Stimulated activated CD8-positive, alpha-beta memory T cell treated with anti-CD3 and anti-CD28 coated beads, Interleukin-7, amount 100 ng/mL, for 1 hour (primary cell): ENCODE measurements at places on chromosomes 7 and 10.

DNA sequence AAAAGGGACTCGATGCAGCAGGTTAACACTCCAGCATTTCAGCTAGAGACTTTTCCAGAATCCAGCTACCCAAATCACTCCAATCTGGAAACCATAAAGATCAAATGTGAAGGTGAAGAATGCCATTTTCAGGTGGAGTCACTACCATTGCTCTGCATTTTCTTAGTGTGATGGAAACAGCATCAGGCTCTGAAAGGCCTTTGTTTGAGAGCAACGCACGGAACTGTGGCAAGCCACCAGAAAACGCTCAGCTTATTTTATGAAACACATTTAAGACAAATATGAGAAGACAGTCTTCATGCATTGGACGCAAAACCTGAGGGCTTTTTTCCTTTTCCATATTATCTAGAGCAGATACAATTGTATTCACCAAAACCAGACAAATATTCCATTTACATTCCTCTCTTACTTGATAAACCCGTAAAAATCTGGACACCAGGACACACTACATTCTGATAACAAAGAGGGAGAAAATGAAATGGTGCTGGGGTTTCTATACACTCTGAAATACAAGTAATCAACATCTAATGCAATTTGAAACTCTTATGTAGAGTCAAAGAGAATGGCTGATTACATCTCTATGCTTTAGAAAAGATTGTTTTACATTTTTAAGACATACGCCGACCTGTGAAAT is 99.1 kb downstream of the NRP1 start:
- no peak for DNase-seq

- no peak for DNase-seq
These were observed 215.9 kb upstream of the C7orf33 start for GRCh38 chr7:148374396-148375259.

DNA sequence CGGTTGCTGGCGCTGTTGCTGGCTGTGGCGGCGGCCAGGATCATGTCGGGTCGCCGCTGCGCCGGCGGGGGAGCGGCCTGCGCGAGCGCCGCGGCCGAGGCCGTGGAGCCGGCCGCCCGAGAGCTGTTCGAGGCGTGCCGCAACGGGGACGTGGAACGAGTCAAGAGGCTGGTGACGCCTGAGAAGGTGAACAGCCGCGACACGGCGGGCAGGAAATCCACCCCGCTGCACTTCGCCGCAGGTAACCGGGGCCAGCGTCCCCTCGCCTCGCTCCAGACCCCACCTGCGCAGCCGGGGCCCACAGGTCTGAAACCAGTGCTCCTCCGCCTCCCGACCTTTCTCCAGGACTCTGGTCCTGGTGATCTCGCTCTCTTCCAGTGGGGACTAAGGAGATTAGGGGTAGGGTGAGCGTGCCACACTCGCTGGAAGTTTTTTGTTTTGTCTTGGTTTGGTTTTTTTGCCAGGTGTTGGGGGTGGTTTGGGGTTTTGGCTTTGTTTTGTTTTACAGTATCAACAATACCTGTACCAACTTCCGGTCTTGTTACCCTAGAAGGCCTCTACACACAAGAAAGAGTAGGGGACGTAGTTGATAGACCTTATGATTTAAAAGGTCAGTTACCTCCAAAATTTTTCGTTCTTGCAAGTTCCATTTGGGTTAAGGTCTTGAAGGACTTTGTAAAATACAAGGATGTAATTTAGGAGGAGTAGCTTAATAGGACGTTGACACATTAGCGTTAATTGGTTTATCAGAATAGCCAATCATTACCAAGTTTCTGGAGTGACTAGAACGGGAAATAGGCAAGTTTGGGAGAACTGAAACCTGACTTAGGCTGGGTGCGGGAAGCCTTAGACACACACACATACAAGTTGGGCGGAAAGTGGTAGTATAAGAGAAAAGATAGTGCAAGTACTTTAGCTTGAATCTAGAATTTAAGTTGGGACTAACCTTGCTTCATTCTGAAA is 704 bp downstream of the TNKS2 start:
- no peak for DNase-seq

GRCh38 chr10:82277591-82277990 is 402.6 kb downstream of the NRG3 start:
- DNase-seq, result no peak

- DNase-seq, result no peak
These were observed 36.9 kb upstream of the AGR2 start for GRCh38 chr7:16841681-16842080.

GRCh38 chr7:127396184-127396583 is 3.7 kb upstream of the ZNF800 start:
- no peak for DNase-seq

DNA sequence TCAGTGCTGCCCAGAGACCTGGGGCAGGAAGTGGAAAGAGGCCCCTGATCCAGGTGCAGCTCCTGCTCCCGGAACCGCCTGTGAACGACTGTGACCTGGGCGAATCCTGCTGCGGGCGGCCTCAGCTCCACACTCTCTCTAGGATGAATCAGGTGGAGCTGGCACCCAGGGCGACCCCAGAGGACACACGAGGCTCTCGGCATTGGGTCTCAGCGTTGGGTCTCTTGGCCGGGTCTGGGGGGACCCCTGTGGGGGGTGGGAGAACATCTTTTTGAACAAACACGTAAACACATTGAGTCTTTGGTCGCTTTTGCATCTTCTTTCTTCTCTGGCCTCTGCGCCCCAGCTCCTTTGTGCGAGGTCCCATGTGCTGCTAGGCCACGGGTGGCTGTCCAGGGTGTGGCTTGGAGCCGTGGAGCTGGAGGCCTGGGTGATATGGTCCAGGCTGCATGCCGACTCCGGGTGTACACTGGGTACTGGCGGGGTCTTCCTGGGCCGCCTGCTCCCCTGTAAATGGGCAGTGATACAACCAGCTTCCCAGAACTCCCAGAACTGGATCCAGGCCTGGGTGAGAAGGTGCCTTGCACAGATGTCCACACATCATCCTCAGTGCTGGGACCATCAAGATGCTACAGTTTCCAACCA is 435.8 kb downstream of the DNAJB6 start:
- DNase-seq, result no peak

- DNase-seq, result no peak
These were observed 80.1 kb downstream of the ELMO1 start for GRCh38 chr7:37368540-37368939.

DNA sequence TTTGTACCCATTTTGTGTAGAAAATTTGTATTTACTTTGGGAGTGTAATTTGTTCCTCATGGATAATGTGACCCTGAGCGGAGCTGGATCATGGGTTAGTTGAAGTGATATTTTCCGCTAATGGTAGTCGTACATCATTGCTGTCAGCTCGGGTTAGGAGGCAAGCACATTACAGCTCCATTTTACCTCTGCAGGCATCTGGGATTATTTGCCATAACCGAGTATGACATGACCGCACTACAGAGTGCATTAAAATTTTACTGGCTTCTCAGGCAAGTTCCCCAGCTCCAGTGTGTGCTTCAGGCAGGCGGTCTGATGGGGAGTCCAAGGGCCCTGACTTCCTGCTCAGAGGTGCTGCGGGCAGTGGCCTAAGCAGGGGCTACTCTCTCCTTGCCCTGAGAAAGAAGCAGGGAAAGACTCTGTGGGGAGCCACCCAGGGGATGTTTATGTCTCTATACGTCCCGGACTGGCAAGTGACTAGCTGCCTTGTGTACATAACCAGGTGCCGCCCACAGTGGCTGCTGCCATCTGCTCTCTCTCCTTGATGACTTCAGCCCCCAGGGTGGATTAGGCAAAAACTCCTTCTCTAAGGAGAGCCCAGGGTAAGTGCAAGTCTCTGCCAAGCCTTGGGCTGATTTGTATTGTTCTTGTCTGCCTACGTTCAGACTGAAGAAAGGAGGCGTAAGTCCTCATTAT is 685.3 kb upstream of the GALNT17 start:
- DNase-seq, result no peak

DNA sequence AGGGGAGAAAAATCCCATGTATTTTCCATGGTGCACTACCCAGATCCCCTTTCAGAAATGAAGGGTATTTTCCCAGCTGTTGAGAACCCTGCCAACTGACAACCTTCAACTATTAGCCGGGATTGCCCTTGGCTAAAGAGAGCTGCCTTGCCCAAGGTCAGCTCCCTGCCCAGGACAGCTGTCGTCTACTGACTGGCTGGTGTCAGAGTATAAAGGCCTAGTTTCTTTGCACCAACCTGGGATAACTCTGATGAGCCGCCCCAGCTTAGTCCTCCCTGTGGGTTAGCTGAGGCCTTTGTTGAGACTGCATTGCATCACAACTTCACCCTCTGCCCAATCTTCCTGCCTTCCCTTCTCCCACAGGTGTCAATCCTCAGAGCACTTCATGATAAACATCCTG is 147.2 kb upstream of the RHEB start:
- DNase-seq, result no peak

- no peak for DNase-seq
These were observed 11.5 kb upstream of the STN1 start for GRCh38 chr10:103929381-103929921.

DNA sequence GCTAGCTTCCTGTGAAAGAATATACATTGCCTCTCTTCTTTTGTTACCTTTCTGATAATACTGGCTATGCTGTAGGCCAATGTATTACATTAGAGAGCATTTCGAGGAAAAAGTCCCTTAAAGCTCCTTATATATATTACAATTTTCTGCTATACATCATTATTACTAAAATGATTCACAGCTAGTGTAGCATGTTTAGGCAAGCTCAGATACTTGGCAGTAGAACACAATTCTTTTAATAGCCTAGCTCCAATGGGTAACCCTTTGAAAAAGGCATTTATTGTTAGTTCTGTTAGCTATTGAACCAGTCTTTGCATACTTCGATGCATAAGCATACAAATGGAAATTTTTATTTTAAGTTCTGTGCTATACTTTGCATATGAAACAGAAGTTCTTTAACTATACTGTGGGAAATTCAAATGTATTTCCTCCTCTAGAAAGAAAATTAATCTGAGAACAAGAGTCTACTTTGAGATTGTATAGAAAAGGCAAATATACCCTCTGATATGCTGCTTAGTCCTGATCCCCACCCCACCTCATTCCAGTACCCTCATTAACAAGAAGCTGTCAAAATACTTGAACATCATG is 55.6 kb upstream of the SKAP2 start:
- no peak for DNase-seq

DNA sequence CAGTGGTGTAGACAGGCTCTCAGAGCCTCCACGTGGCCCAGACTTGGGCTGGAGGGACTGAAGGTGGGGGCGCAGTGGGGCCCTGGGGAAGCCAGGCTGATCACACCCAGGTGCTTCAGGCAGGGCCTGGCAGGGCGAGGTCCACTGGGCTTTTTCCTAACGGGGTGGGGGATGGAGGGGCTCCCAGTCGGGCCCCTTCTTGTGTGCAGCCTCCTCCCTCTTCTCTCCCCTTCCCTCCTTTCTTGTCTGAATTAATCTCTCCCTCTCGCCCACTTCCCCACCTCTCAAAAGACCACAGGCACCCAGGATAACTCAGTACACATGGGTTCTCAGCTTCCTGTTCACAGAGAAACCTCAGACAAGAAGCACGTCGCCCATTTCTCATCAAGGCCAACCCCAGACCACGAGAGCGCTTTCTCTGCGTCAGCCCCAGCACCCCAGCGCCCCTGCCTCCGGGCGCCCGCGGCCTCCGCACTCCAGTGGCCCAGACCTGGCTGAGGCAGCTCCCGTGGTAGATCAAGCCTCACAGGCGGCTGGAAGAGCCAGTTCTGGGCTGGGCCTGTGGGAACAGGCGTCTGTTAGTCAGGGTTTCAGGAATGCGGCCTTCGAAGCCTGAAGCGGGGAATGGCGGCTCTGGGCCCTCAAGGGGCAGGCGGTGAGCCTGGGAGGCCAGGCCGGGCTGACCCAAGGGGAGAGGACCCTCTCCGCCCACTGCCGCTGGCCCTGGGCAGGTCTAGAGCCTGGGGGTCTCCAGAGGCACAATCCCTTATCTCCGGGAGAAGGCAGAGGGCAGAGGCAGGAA is 50.6 kb downstream of the PWWP2B start:
- DNase-seq, result peak; percentile 65

- DNase-seq, result no peak
These were observed 68.7 kb downstream of the TAX1BP1 start for GRCh38 chr7:27808626-27809025.

DNA sequence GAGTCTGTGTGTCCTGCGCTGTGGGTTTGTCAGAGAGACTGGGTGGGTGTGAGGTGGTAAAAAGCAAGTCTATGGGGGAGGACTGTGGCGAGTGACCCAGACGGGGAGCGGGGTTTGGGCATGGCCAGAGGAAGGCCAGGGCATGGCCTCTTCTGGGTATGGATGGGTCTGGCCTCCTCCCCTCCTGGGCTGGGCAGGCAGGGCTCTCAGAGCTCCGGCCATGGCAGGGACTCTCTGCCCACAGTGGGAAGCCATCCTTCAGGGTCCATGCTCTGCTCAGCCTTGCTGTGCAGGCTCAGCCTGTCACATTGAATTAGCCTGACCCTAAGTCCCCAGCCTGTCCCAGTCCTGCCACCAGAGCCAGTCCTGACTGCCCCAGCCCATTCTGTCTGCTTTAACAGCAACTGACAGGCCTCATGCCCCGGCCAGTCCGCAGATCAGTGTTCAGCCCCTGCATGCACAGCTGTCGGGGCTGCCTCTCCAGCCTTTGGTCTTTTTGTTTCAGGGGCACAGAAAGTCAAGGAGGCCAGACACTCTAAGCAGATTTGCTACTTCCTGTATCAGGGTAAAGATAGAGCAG is 7.9 kb downstream of the ANTXRL start:
- no peak for DNase-seq

GRCh38 chr10:79137826-79138225 is 69.1 kb downstream of the ZMIZ1 start:
- DNase-seq, result peak; percentile 13

DNA sequence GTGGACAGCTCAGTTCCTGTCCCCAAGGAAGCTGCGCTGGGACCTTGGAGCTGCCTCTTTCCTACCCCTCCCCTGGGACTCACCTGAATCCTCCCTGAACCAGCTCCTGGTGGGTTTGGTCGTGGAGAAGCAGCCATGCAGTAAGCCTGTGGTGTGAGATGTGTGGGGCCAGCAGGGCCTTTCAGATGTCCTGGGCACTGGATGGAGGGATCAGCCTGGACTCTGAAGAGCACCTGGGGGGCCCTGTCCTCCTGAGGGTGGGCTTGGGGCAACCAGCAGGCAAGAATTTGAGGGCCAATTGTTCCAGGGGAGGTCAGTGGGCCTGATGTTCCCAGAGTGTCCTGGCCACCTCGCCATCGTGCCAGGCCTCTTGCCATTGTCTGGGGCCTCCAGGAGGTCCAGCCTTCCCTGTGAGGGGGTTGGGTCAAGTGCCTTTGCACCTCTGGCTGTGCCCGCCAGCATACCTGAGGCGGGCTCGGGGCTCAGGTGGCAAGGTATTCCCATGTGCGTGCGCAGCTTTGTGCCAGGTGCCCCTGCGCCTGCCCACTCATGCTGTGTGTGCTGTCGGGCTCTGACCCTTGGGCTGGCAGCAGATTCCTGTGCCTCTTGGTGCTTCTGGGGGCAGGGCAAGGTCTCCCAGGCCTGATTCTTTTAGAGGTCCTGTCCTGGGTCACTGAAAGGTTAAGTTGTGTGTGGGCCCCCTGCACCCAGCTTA is 7.3 kb downstream of the TRIM8 start:
- no peak for DNase-seq

- DNase-seq, result no peak
These were observed 89.5 kb downstream of the FAM53B start for GRCh38 chr10:124654686-124655085.

GRCh38 chr10:8279598-8279997 is 225.1 kb downstream of the GATA3 start:
- DNase-seq, result no peak

- DNase-seq, result no peak
These were observed 54.5 kb downstream of the WAC start for GRCh38 chr10:28587270-28587969.

- DNase-seq, result no peak
These were observed 104.3 kb downstream of the PRKG1 start for GRCh38 chr10:51178634-51179033.
